ENCODE measurements at places on chromosomes 12 and 14.

- H3K27me3 ChIP-seq: no peaks in the 10 kb centered on the region
- no peaks in the 10 kb centered on the region for H3K36me3 ChIP-seq
- no peak for DNase-seq
- no peaks in the 10 kb centered on the region for H3K4me1 ChIP-seq
- H3K4me3 ChIP-seq: no peak overlapping the region
These were observed 486.2 kb downstream of the NELL2 start for GRCh38 chr12:44389896-44390295.

GRCh38 chr14:99270458-99271220, 1.4 kb downstream of the BCL11B start:
- H3K36me3 ChIP-seq: no peaks in the 10 kb centered on the region
- H3K4me1 ChIP-seq: peaks cover 11% of the 10 kb centered on the region
- H3K27me3 ChIP-seq: no peaks in the 10 kb centered on the region
- peak; percentile 80 for DNase-seq

DNA sequence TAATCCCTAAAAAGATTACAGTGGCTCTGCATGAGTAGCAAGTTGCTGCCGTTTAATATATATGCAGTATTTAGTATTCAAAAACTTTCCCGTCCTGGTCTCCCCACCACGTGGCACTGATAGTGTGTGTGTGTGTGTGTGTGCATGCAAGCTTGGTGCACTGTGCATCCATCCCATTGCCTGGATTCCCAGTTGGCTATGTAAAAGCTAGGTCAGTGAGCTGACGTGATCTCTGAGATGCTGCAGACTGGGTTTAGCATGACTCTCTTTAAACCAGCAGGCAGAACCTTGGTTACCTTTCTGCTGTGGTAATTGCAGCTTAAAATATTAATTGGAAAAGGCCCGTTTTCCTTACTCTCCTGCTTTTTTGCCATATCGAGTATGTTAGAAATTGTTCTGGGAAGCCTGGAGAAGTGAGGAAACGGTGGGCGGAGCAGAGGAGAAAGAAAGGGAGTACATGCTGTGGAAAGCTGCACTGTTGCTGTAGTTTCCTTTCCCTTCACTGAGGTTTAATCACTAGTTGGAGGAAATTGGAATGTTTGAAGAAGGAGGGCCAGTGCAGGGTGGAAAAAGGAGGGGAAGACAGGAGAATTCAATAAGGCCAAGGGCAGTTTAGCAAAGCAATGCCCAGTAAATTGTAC, 4.0 kb upstream of the CNTN1 start:
- no peaks in the 10 kb centered on the region for H3K27me3 ChIP-seq
- H3K27ac ChIP-seq: no peak overlapping the region
- no peaks in the 10 kb centered on the region for H3K4me1 ChIP-seq
- H3K4me3 ChIP-seq: no peak overlapping the region

- H3K4me1 ChIP-seq: no peaks in the 10 kb centered on the region
- H3K27ac ChIP-seq: no peak overlapping the region
- H3K4me3 ChIP-seq: no peak overlapping the region
- DNase-seq: no peak
- no peaks in the 10 kb centered on the region for H3K27me3 ChIP-seq
These were observed 27.8 kb upstream of the BHLHE41 start for GRCh38 chr12:26152507-26153102.

- no peaks in the 10 kb centered on the region for H3K27me3 ChIP-seq
- H3K27ac ChIP-seq: no peak overlapping the region
- DNase-seq: no peak
- no peaks in the 10 kb centered on the region for H3K4me1 ChIP-seq
- no peak overlapping the region for H3K4me3 ChIP-seq
These were observed 10.1 kb upstream of the SPATS2 start for GRCh38 chr12:49357103-49357678.

DNA sequence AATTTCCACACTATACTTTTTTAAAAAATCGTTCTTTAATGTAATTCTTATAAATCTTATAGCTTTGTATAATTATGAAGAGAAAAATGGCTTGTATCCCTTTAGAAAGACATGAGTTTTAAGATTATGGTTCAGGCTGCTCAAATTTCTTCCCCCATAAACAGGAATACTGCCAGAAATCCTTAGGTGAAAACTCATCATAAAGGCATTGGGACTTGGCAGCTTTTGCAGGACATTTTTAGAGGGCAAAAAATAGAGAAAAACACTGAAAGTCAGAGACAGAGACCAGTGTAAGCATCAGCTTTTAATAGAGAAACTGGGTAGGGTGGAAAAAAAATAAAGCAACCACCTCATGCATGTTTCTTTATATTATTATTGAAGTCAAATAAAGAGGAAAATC, 29.1 kb downstream of the LRRK2 start:
- H3K27ac ChIP-seq: no peak overlapping the region
- H3K4me3 ChIP-seq: no peak overlapping the region
- H3K27me3 ChIP-seq: no peaks in the 10 kb centered on the region
- no peaks in the 10 kb centered on the region for H3K36me3 ChIP-seq
- no peak for DNase-seq

GRCh38 chr12:115473257-115473956, 789.4 kb upstream of the TBX3 start:
- H3K36me3 ChIP-seq: no peaks in the 10 kb centered on the region
- no peak overlapping the region for H3K4me3 ChIP-seq
- H3K27me3 ChIP-seq: no peaks in the 10 kb centered on the region
- peaks cover 2% of the 10 kb centered on the region for H3K4me1 ChIP-seq
- H3K27ac ChIP-seq: no peak overlapping the region

- no peaks in the 10 kb centered on the region for H3K4me1 ChIP-seq
- no peaks in the 10 kb centered on the region for H3K36me3 ChIP-seq
- DNase-seq: peak; percentile 93
- H3K27ac ChIP-seq: no peak overlapping the region
These were observed 27.4 kb upstream of the DDHD1 start for GRCh38 chr14:53180272-53181221.

DNA sequence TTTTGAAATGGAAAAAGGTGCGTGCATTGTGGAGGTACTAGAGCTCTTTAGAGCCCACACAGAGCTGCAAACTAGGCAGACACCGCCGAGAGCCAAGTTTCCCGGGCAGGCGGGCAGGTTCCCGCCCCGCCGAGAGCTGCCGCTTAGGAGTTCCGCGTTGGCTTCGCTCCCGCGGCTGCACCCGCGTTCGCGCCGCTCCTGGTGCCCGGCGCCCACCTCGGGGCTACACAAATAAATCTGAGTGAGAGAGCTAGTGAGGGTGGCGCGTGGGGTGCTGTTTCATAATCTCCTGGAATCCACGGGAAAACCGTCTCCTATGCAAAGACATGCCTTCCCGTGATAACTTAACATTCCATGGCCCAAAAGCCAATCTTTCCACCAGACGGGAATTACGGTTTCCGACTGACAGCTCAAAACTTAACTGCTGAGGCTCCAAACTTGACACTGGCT, 645 bp downstream of the KITLG start:
- peak; percentile 49 for DNase-seq
- H3K27ac ChIP-seq: peak overlapping the region; percentile 43
- H3K4me1 ChIP-seq: no peaks in the 10 kb centered on the region
- peak overlapping the region; percentile 85 for H3K4me3 ChIP-seq
- H3K27me3 ChIP-seq: no peaks in the 10 kb centered on the region

DNA sequence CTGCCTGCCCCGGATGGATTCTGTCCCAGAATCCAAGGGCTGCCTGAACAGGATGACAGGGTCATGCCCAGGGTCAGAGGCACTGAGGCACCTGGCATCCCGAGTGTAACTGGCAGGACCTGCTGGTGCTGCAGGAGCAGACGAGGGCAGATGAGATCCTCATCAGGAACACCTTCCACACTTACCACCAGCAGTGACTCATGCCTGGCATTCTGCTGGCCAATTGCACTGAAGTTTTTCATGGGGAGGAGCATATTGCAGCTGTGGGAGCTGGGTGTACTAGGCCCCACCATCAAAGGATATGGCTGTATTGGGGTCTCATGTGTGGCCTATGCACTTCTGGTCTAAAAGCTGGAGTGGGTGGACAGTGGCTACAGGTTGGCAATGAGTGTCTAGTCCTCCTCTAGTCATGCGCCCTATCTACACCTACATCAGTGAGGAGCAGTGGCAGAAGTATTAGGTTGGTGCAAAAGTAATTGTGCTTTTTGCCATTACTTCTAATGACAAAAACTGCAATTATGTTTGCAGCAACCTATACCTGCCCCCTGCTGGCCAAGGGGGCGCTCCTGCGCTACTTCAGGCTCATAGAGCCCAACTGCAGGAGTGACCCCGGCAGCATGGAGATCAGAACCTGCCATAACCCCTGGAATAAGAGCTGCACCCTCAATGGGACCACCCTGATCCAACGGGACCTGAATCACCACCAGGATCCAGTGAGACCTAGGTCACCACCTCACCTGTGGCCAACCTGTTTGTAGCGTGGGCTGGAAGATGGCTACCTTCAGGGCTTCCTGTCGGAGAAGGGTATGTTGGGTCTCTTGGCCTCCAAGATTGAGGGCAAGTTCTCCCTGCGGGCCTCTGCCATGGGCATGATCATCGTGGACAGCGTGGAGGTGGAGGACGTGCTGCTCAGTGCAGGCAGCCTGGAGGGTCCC, 8.0 kb upstream of the C12orf42 start:
- H3K4me3 ChIP-seq: no peak overlapping the region
- H3K36me3 ChIP-seq: no peaks in the 10 kb centered on the region
- H3K27ac ChIP-seq: no peak overlapping the region
- H3K27me3 ChIP-seq: no peaks in the 10 kb centered on the region
- no peaks in the 10 kb centered on the region for H3K4me1 ChIP-seq
- DNase-seq: peak; percentile 55

GRCh38 chr14:96816281-96816680, 19.1 kb downstream of the VRK1 start:
- no peak overlapping the region for H3K4me3 ChIP-seq
- no peak overlapping the region for H3K27ac ChIP-seq
- H3K27me3 ChIP-seq: no peaks in the 10 kb centered on the region
- DNase-seq: no peak

- H3K36me3 ChIP-seq: no peaks in the 10 kb centered on the region
- DNase-seq: no peak
- H3K27me3 ChIP-seq: no peaks in the 10 kb centered on the region
- H3K4me1 ChIP-seq: no peaks in the 10 kb centered on the region
These were observed 6.6 kb upstream of the PCNX4 start for GRCh38 chr14:60085085-60085484.

DNA sequence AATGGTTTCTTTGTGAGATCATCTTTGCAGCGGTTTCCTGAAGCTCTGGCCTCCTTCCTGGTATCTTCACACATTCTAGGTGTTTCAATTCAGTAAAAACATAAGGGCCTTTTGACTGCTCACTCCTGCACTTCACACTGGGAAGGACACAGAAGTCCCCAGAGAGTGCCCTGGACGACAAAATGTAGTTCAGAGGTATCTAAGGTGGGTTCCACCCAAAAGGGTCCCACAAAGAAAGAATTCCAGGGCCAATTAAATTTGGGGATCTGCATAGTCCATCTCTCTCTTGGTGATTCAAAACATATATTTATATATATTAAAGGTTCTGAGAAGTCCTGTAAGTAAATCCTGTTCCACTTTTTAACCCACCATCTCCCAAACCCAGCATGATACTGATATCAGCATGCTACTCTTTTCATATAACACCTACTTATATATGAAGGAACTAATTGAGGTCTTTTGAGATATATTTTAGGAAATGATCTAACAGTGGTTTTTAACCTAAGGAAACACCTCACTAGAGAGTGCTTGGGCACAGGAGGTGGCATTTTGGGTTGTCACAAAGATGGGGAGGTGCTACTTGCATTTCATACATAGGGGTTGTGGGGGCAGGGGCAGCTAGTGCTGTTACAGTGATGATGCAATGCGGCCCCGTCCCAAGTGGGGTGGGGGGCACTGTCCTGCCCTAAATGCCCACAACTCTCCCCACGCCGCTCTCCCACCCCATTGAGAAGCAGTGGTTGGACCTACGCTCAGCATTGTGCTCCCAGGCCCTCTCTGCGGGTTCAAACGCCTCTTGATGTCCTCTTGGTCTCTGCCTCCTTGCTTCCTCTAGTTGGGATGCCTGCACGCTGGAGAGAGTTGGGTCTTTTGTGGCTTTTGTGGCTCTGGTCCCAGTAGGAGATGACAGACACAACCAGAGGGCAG, 109.4 kb downstream of the ARF6 start:
- peak overlapping the region; percentile 10 for H3K27ac ChIP-seq
- peaks cover 27% of the 10 kb centered on the region for H3K4me1 ChIP-seq
- no peaks in the 10 kb centered on the region for H3K27me3 ChIP-seq
- no peak overlapping the region for H3K4me3 ChIP-seq

GRCh38 chr14:97920201-97920600, 1123.0 kb downstream of the VRK1 start:
- no peaks in the 10 kb centered on the region for H3K27me3 ChIP-seq
- no peak for DNase-seq
- H3K4me3 ChIP-seq: no peak overlapping the region
- no peaks in the 10 kb centered on the region for H3K36me3 ChIP-seq
- H3K27ac ChIP-seq: no peak overlapping the region

Measured in mesendoderm (in vitro differentiated cells).